ENCODE measurements at places on chromosomes 2 and 18.

GRCh38 chr2:127623388-127624319, 22.3 kb upstream of the GPR17 start:
- DNase-seq: no peak

GRCh38 chr18:77157312-77157711, 24.7 kb upstream of the MBP start:
- DNase-seq: no peak

DNA sequence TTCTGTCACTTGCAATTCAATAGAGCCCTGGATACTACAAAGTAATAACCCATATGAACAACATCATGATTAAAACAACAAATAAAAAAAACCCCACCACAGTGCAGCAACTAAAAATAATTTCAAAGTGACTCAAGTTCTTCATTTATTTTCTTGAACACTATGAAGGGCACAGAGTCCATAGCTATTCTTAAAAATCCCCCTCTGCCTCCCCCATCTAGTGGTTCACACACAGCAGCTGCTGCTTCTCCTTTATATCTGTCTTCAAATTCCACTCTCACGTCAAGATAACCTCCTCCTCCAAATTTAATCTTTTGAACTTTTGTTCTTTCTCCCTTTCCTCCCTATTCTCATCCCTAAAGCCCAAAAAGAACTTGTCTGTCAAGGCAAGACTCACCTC, 591.3 kb downstream of the ZEB2 start:
- DNase-seq: no peak

GRCh38 chr2:233470839-233471238, 95.7 kb downstream of the USP40 start:
- DNase-seq: no peak

DNA sequence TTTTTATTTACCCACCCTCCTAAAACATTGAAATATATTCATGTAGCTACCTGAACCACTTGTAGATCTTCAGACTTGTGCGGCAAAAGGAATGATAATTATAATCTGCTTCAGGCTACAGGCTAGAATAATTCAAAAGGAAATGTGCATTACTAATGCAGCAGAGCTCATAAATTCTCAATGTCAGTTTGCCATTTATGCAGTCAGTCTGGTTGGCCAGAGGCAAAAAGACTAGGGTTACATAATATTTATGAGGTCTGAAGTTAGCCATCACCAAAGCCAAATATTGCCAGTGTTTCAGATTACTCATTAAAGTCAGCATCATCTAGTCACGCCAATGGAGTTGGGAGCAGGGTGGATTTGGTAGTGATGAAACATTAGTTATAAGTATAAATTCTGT, 38.9 kb downstream of the METAP1D start:
- no peak for DNase-seq

DNA sequence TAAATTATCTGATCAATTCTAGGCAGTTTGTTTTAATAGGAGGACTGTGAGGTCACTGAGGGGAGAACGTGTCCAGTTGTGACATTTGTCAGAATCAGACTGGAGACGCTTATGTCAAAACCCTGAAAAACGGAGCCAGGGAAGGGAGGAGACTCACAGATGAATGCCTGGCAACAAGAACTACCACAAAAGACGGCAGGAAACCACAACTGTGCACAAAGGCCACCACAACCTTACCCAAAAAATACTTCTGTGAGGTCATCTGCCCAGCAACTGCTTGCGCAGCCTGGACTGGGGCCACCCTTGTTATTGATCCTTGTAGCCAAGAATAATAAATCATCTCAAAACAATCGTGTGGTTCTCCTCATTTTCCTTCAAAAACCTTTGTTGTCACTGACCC, 173.0 kb upstream of the ALKAL2 start:
- no peak for DNase-seq

DNA sequence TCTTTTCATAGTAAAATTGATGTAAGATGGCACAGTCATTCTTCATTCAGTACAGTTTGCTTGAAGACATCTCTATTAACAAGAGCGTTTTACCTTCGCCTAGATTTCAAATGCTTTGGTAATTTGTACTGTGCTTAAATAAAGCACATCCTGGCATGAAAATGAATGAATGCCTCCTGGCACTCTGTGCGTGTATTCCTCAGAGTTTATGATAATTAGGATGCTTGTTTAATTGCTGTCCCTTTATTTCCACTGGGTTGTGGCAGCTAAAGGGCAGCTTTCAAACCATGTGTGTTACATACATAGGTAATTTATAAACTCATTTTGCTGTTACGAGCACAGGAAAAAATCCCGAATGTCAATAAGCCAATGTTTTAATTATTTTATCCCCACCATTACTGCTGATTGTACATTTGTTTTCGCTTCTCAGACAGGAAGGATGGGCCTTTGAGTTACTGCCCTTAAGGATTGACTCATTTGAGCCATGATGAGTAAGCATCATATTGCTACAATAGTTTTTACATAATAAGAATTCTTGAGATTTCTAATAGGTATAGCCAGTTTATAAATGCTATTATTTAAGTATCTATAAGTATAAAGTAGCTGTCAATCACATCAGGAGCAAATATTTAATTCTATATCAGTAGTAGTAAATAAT, 516.5 kb downstream of the XIRP2 start:
- no peak for DNase-seq

DNA sequence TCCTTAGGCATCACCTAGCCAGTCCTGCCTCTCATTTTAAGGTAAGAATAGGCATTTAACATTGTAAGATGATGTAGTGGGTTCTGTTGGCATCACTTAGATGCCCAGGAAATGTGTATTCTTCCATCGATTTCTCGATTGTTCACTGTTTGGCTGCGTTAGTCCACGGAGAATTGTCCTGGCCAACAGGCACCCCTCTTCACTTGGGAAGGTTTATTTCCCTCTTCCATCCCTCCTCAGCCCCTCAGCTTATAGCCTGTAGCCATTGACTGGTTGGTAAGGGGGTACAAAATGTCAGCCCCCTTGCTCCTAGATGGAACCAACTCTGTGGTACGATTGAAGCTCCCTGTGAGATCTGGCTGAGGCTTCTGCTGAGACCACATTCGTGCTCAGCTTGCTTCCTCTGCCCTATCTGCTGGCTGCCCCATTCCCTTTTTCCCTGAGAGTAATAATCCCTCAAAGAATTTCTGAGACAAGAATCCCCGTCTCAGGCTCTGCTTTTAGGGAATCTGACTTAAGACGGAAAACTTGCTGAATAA, 43.4 kb downstream of the PLEKHA3 start:
- DNase-seq: no peak

All from NCI-H1092 (cell line).